ENCODE measurements at places on chromosomes 11 and 22. TPM values are rescaled to one million over a fixed set of nuclear protein-coding genes. Genes with fewer than 3 reads are reported as not detected.
A peak's percentile ranks its signal among the peaks of the same experiment; 100 is the strongest.

DNA sequence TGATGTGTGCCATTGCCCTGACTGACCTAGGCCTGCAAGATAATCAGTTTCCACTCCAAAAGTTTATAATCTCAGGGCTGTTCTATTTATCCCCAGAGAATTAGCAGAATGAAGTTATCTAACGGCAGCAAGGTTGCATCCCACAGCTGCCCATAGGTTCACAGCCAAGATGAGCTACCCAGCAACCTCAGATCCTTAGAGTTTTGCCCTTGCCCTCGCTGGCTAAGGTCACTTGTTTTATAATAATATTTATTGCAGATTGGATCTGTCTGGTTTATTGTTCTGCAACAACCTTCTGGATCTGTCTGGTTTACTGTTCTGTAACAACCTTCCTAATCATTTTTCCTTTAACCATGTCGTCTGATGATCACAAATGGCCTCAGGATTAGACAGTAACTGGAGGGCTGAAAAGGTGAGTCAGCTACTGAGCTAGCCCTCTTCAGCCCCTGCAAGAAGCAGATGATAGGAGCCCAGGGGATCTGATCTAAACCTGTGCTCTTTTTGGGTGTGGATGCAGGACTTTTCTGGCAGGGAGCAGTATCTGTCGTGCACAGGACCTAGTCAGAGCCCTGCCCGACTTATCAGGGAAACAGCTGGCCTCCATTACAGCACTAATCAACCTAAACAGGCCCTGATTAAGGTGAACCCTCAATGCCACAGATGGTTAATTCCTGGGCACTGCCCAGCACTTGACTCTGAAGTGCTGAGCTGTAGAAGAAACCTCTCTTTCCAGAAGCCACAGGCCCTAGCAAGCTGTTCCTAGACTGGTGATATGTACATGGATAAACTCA lies 642.9 kb upstream of the KIRREL3 start:
- H3K4me1 ChIP-seq, result no peaks in the 10 kb centered on the region
- no peaks in the 10 kb centered on the region for H3K27me3 ChIP-seq

DNA sequence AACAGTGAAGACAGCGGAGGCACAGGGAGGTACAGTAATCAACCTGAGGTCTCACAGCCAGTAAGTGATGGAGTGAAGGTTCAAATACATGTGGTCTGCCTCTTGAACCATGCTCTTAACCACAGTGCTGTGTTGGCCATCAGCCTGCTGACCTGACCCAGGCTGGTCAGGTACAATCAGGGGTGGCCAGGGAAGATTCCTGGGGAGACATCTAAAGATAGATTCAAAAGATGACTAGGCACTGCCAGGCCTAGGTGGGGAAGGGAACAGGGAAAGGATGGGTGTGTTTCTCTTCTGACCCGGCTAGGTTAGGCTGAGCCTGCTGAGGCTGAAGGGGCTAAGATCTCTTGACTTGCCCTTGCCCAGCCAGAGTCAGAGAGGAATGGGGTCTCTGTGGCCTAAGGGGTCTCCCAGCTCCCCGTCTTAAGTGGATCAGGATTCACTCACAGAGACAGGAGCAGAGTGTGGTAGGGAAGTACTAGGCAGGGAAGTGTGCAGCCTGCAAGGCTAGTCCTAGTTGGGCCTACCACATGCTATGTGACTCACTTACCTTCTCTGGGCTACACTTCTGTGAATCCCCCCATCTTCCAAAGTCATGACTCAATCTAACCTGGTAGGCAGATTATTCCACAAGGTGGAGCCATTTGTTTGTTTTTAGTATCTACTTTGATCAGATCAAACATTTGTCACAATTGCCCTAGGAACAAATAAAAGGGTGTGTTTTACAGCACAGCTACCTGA lies 10.4 kb upstream of the SREBF2 start:
- H3K4me1 ChIP-seq, result peaks cover 29% of the 10 kb centered on the region
- H3K4me3 ChIP-seq, result no peak overlapping the region
- no peak overlapping the region for H3K27ac ChIP-seq
- no peak for DNase-seq
- H3K27me3 ChIP-seq, result no peaks in the 10 kb centered on the region

Gene DNHD1
- total RNA-seq, result 4.4 TPM

- no peak overlapping the region for H3K27ac ChIP-seq
- H3K36me3 ChIP-seq, result no peaks in the 10 kb centered on the region
- no peak overlapping the region for H3K4me3 ChIP-seq
- H3K4me1 ChIP-seq, result no peaks in the 10 kb centered on the region
Measured at GRCh38 chr11:27934830-27935145, 173.2 kb downstream of the KIF18A start.

Gene ZP1
- total RNA-seq, result not detected

Gene ZDHHC24
- 16.5 TPM for total RNA-seq

DNA sequence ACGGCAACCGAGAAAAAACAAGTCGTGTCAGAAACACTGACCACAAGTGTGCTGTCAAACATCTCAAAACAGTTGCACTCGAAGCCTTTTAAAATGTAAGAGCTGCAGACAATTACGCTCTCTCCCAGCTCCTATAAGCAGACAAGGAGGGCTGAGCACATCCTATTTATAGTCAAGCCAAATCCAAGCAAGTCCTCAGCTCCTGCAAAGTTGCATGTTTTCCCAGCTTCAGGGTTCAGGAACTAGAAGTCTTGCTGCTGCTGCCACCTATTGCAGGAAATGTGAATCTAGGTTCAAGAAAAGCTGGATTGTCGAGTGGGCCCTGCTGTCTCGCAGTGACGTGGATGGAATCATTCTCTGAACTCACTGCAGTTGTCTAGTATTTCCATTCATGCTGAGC lies 15.5 kb downstream of the EFCAB6 start:
- no peaks in the 10 kb centered on the region for H3K27me3 ChIP-seq
- no peak overlapping the region for H3K27ac ChIP-seq
- H3K4me3 ChIP-seq, result no peak overlapping the region
- no peaks in the 10 kb centered on the region for H3K36me3 ChIP-seq
- no peak for DNase-seq
- no peaks in the 10 kb centered on the region for H3K4me1 ChIP-seq

- H3K4me1 ChIP-seq, result peaks cover 40% of the 10 kb centered on the region
- no peaks in the 10 kb centered on the region for H3K27me3 ChIP-seq
Measured at GRCh38 chr11:96054870-96055705, 131.2 kb upstream of the MTMR2 start.

DNA sequence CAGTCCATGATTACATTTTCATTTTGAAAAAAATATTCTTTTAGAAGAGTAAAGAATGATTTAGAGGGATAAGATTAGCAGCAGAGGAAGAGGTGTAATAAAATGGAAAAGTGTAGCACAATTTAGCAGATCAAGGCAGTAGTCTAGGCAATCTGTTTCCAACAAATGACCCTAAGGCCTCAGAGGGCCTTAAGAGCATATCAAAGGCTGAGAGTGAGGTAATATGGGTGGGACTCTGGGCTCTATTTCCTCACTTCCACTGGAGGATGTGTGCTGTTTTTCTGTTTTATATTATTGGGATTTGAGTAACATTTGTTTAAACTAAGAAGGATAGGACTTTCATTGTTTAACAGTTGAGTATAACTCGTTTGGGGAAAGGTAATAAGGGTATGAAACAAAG lies 28.8 kb downstream of the CCDC81 start:
- H3K4me1 ChIP-seq, result no peaks in the 10 kb centered on the region
- H3K27me3 ChIP-seq, result no peaks in the 10 kb centered on the region
- no peak for DNase-seq
- H3K27ac ChIP-seq, result no peak overlapping the region
- no peaks in the 10 kb centered on the region for H3K36me3 ChIP-seq
- no peak overlapping the region for H3K4me3 ChIP-seq

Gene HTR3B
- total RNA-seq, result not detected

Gene MUC5AC
- total RNA-seq, result not detected

DNA sequence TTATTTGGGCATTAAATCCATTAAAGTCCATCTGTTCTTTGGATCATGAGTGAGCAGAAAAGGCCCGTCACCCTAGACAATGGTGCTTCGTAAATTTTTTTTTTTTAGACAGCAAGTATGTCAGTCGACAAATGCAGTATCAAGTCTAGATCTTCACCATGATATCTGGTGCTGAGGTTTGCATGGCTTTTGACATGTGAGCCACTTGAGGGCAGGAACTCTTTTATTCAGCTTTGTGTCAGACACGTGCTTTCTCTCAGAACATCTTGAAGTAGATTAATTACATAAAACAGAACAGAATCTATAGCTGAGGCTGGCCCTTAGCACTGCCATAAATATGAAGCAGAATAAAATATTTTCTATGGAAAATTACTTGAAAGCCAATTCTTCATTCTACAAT lies 62.9 kb upstream of the CARD18 start:
- no peak for DNase-seq
- H3K4me3 ChIP-seq, result no peak overlapping the region
- H3K4me1 ChIP-seq, result no peaks in the 10 kb centered on the region
- no peaks in the 10 kb centered on the region for H3K27me3 ChIP-seq
- H3K27ac ChIP-seq, result no peak overlapping the region
- H3K36me3 ChIP-seq, result no peaks in the 10 kb centered on the region

GRCh38 chr22:41198027-41198580 lies 7.0 kb upstream of the L3MBTL2 start:
- H3K27ac ChIP-seq, result peak overlapping the region; percentile 69
- H3K27me3 ChIP-seq, result no peaks in the 10 kb centered on the region

DNA sequence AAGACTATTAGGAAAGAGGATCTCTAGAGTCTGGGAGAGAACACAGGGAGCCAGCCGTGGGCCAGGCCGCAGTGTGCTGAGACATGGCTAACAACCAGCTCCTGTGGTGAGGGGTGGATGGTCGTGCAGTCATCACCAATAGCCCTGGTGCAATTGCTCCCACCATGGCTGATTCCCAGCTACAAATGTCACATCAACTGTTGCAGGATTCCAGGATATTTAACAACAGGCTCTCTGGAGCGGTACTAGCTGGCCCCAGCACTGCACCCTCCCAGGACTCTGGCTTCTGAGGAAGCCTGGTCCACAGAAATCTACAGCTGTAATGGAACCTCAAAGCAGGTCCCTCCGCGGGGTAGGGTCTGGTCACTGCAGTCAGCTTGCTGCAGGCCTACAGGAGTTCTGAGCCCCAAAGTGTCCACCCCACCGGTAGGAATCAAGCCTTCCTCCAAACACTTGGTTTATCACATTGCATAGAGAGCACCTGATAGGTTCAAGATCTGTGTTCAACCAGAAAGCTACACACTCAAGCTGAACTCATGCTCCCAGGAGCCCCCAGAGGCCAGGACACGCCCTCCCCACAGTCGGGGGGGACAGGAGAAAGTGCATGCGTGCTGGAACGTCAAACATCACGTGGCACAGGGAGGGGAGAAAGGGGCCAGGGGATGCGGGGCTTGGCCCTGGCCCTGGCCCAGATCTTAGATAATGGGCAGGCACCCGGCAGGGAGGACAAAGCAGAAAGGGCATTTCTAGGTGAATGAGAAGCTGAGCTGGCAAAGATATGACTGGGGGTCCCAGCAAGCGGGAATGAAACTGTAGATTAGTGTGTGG lies 609.0 kb downstream of the TBC1D22A start:
- DNase-seq, result no peak
- no peak overlapping the region for H3K27ac ChIP-seq
- no peaks in the 10 kb centered on the region for H3K27me3 ChIP-seq
- H3K4me1 ChIP-seq, result no peaks in the 10 kb centered on the region
- H3K36me3 ChIP-seq, result no peaks in the 10 kb centered on the region

- no peaks in the 10 kb centered on the region for H3K36me3 ChIP-seq
- H3K27me3 ChIP-seq, result no peaks in the 10 kb centered on the region
- H3K4me3 ChIP-seq, result peak overlapping the region; percentile 94
Measured at GRCh38 chr22:46763051-46763705, 728 bp downstream of the TBC1D22A start.

- H3K27ac ChIP-seq, result no peak overlapping the region
- no peak overlapping the region for H3K4me3 ChIP-seq
- DNase-seq, result no peak
- H3K4me1 ChIP-seq, result no peaks in the 10 kb centered on the region
- H3K36me3 ChIP-seq, result no peaks in the 10 kb centered on the region
- H3K27me3 ChIP-seq, result no peaks in the 10 kb centered on the region
Measured at GRCh38 chr11:74546752-74547151, 45.6 kb upstream of the POLD3 start.

Gene CEND1
- not detected for total RNA-seq

Gene SYVN1
- total RNA-seq, result 29.1 TPM

Gene INSC
- not detected for total RNA-seq

DNA sequence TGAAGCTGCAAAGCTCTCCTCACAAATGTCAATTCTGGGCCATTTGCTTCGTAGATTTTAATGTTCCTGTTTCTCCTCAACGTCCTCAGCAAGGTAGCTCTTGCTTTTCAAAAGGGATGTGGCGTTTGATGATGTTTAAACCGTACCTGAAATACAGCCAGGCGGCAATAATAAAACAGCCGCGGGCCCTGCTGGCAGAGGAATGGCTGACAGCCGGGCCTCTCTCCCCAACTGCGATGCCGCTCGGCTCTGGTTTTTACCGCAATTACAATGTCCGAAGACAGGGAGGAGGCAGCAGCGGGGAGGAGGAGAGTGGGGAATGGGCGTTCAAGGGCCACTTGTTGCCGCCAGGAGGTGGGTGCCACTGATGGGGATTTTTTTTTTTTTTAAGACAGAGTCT lies 27.5 kb downstream of the MACROD1 start:
- H3K27ac ChIP-seq, result no peak overlapping the region
- no peaks in the 10 kb centered on the region for H3K27me3 ChIP-seq
- H3K36me3 ChIP-seq, result no peaks in the 10 kb centered on the region
- no peak for DNase-seq

Gene OR8K5
- not detected for total RNA-seq

DNA sequence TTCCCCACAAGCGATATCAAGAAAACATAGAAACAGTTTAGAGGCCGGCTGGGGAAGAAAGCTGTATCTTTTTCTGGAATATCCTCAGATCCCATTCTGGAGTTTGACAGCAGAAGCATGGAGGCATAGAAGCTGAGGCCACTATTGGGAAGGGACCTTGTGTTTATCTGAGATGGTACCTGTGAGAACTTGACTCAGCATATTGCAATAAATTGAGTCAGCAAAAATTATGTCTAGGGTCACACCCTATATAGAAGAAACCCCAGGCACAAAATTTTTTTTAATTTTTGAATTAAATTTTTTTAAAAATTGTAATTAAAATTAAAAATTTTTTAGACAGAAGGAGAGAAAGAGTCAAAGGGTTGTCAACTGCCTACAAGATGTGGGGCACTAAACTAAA lies 178.7 kb downstream of the NTM start:
- no peak overlapping the region for H3K27ac ChIP-seq
- H3K27me3 ChIP-seq, result no peaks in the 10 kb centered on the region
- no peaks in the 10 kb centered on the region for H3K36me3 ChIP-seq
- H3K4me1 ChIP-seq, result no peaks in the 10 kb centered on the region

GRCh38 chr11:36425561-36426081 lies 84.5 kb downstream of the TRAF6 start:
- H3K36me3 ChIP-seq, result no peaks in the 10 kb centered on the region
- H3K27ac ChIP-seq, result no peak overlapping the region
- DNase-seq, result no peak
- H3K27me3 ChIP-seq, result no peaks in the 10 kb centered on the region
- peaks cover 15% of the 10 kb centered on the region for H3K4me1 ChIP-seq

Gene RIMBP3C
- total RNA-seq, result not detected

Gene MPST
- 102 TPM for total RNA-seq

DNA sequence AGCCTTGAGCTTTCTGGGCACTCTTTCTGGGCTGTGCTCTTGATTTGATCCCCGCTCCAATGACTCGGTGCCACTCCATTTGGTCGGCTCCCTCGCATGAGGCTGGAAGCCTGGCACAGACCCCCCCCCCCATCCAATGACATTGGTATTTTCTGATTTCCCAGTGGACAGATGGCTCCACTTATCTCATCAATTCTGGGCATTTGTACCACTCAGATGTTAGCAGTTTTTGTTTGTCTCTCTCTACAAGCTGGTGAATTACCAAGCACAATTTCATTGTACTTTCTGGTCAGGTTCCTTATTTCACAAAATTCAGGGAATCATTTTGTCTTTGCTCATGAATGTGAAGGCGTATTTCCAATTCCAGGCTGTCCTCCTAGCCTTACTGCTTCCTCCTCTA lies 9.1 kb downstream of the DNAL4 start:
- H3K27ac ChIP-seq, result peak overlapping the region; percentile 93
- no peak for DNase-seq
- H3K36me3 ChIP-seq, result peaks cover 4% of the 10 kb centered on the region

All from right atrium auricular region (tissue), 2 donors.